Right kidney (tissue), 9 donors: ENCODE measurements at places on chromosomes 7 and 10.

- no peak for DNase-seq
Measured at GRCh38 chr7:33981226-33981625, 75.9 kb downstream of the BMPER start.

GRCh38 chr7:47803025-47803424, 145.2 kb downstream of the PKD1L1 start:
- no peak for DNase-seq

DNA sequence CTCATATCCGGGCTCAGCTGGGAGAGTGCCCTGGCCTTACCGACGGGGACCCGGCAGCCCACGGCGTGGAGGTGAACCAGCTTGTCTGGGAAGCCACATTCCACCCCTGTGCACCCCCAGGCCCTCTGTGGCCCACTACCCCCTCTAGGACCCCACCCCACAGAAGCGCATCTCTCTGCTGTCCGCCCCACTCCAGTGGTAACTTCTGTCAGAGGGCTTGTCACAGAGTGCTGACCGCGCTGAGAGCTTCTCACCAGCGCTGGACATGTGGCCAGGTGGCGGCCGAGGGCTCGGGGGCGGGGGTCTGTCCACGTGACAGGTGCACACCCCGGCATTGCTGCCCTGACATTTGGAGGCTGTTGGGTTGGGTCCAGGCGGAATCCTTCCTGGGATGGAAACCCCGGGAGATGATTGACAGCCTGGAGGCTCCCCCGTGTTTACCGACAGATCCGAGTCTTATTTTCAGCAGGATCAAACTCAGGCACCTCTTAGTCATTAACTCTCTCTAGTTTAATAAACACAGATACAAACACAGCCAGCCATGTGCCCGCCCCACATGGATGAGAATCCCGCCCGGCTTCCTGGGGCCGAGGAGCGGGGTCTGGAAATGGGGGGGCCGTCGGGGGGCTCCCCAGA, 5.1 kb downstream of the ELFN1 start:
- DNase-seq, result peak; percentile 42

DNA sequence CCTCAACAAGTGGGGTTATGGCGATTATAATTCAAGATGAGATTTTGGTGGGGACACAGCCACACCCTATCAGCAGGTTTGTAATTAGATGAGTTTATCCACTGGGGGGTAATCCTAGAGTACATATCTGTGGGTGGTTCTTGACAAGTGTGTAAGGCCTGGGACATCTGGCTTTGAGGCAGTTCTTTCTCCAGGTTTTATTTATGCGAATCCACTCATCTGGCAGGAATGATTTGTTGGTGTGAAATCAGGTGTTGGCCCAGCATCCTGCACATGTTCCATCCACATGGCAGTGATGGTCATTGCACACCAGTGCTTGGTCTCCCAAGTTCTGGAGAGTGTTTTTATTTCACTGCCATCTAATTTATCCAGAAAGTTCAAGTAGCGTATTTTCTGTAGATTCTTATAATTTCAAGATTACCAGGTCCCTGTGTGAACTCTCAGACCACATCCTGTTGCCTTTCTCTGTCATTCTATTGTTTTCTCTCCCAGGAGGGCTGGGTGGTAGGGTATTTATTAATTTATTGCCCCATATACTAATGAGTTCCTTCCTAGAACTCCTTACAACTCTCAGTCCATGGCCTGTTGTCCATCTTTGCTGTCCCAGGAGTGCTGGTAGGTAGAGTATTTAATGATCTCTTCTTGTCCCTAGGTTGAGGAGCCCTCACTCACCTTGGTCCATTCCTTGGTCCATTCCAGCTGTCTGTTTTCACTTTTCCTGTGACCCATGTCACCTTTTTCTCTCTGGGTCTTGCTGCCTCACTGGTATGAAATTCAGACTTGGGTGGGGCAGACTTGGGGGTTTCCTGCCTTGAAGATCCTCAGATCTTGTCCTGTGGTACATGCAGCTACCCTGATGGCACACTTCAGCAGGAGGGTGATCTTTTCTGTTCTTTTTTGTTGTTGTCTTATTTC, 10.4 kb downstream of the RALA start:
- DNase-seq, result no peak

DNA sequence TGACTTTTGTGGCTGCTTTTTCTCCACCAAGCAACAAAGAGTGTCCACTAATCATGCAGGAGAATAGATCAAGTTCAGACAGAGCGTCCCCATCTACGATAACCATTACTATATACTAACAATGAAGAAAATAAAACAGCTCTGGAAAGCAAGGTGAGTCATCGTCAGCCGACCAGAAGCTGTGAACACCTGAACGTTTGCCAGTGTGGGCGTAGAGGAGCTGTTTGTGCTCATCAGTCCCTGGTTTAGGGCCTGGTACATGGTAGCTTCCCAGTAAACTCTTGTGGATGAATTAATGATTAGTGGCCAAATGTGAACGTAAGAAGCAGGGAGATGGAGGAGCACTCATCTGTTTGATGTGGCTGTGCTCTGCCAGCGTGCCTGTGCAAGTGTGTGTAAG, 180.7 kb downstream of the EVX1 start:
- DNase-seq, result no peak

DNA sequence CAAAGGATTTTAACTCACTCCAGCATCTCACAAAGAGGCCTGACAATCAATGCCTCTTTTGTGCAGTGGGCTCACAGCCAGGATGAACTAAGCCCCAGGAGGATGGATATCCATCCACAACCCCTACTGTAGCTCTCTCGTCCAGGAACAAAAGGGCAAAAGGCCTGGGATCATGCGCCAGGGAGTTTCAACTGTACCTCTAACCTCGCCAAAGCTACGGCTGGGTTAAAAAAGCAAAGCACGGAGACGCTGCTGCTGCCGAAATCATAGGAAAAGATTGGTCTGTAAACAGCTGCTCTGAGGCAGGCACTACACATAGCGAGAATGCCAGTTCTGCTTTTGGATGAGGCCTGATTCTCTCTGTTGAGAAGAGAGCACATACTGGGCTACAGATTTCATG, 32.1 kb downstream of the VSTM4 start:
- no peak for DNase-seq

GRCh38 chr10:72295330-72295910, 21.7 kb downstream of the DDIT4 start:
- no peak for DNase-seq
